Smooth muscle cell of the coronary artery (primary cell): ENCODE measurements at places on chromosomes 1 and 21. TPM values are rescaled to one million over a fixed set of nuclear protein-coding genes. Genes with fewer than 3 reads are reported as not detected.

Gene FMO5
- 0.75 and 1.2 TPM in 2 replicates for total RNA-seq

Gene CASZ1
- 0.15 TPM in 1 of 2 replicates, not detected in the other for total RNA-seq

Gene C1orf185
- not detected in 2 replicates for total RNA-seq

Gene KRTAP19-3
- not detected in 2 replicates for total RNA-seq

Gene KRTAP19-4
- total RNA-seq: not detected in 2 replicates

Gene GLUL
- total RNA-seq: 116 and 315 TPM in 2 replicates

Gene DUSP23
- 14.4 and 40.7 TPM in 2 replicates for total RNA-seq

Gene RNU11
- total RNA-seq: not detected in 2 replicates

Gene KCTD3
- total RNA-seq: 30.7 and 63.3 TPM in 2 replicates

Gene TFF1
- total RNA-seq: 0.15 TPM in 1 of 2 replicates, not detected in the other

Gene NTMT2
- not detected in 2 replicates for total RNA-seq

Gene TNFSF4
- total RNA-seq: 0.70 and 17.2 TPM in 2 replicates

Gene SLC25A44
- total RNA-seq: 4.1 and 6.8 TPM in 2 replicates

Gene RIMKLA
- total RNA-seq: not detected in 2 replicates

Gene HSD11B1
- total RNA-seq: 0.45 and 71.1 TPM in 2 replicates

Gene PDE4B
- total RNA-seq: 0.75 and 3.4 TPM in 2 replicates

Gene CELA3B
- total RNA-seq: not detected in 2 replicates

Gene PGLYRP3
- total RNA-seq: not detected in 2 replicates

Gene IGSF9
- 0.12 TPM in 1 of 2 replicates, not detected in the other for total RNA-seq

Gene MYCL
- total RNA-seq: 0.12 and 3.8 TPM in 2 replicates

Gene TSACC
- total RNA-seq: not detected in 2 replicates

Gene MYOC
- total RNA-seq: 0.23 TPM in 2 replicates

Gene PTPN7
- total RNA-seq: not detected in 2 replicates

Gene LAMB3
- 5.6 and 20.8 TPM in 2 replicates for total RNA-seq

Gene KIF14
- total RNA-seq: 0.23 and 2.0 TPM in 2 replicates

Gene SMCP
- total RNA-seq: 0.35 TPM in 1 of 2 replicates, not detected in the other

Gene S100A1
- total RNA-seq: 0.23 TPM in 1 of 2 replicates, not detected in the other

Gene KRTAP19-1
- not detected in 2 replicates for total RNA-seq

Gene SLC9C2
- under 0.01 TPM in 1 of 2 replicates, not detected in the other for total RNA-seq

Gene ZSWIM5
- total RNA-seq: 0.23 and 0.68 TPM in 2 replicates

Gene SIM2
- 3.6 TPM in 1 of 2 replicates, not detected in the other for total RNA-seq

Gene GUCA2A
- not detected in 2 replicates for total RNA-seq

Gene CXADR
- total RNA-seq: 1.2 and 1.6 TPM in 2 replicates

Gene TAS1R1
- 0.12 and 0.15 TPM in 2 replicates for total RNA-seq

Gene ERICH3
- under 0.01 TPM in 1 of 2 replicates, not detected in the other for total RNA-seq

Gene CYYR1
- total RNA-seq: under 0.01 and 0.35 TPM in 2 replicates

Gene LCE3E
- total RNA-seq: not detected in 2 replicates

Gene ITGB2
- total RNA-seq: 0.30 TPM in 1 of 2 replicates, not detected in the other

Gene VHLL
- total RNA-seq: 0.23 TPM in 2 replicates

Gene FCER1A
- not detected in 2 replicates for total RNA-seq

Gene OR2T1
- not detected in 2 replicates for total RNA-seq

Gene ATP1A4
- not detected in 2 replicates for total RNA-seq

Gene TNN
- total RNA-seq: not detected in 2 replicates

Gene VSIG8
- 0.08 TPM in 1 of 2 replicates, not detected in the other for total RNA-seq
